ENCODE measurements at places on chromosomes 11 and 22. TPM values are rescaled to one million over a fixed set of nuclear protein-coding genes. Genes with fewer than 3 reads are reported as not detected.

DNA sequence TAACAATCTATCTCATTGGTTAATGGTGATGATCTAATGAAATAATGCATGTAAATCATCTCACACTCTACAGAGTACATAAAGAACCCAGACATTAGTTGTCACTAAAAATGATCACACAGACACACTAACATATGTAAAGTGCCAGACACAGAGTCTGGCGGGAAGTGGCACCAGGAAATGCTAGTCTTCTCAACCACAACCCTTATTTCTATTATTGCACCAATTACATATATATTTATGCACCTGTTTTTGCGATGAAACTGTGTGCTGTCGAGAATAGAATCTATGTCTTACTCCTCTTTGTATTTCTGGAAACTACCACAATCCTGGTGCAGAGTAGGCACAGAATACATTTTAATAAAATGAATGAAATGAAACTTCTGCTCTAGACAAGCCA is 25.9 kb upstream of the POU2AF3 start:
- no peak for DNase-seq

- no peak for DNase-seq
Observed at GRCh38 chr11:36443661-36444060, 66.4 kb downstream of the TRAF6 start.

DNA sequence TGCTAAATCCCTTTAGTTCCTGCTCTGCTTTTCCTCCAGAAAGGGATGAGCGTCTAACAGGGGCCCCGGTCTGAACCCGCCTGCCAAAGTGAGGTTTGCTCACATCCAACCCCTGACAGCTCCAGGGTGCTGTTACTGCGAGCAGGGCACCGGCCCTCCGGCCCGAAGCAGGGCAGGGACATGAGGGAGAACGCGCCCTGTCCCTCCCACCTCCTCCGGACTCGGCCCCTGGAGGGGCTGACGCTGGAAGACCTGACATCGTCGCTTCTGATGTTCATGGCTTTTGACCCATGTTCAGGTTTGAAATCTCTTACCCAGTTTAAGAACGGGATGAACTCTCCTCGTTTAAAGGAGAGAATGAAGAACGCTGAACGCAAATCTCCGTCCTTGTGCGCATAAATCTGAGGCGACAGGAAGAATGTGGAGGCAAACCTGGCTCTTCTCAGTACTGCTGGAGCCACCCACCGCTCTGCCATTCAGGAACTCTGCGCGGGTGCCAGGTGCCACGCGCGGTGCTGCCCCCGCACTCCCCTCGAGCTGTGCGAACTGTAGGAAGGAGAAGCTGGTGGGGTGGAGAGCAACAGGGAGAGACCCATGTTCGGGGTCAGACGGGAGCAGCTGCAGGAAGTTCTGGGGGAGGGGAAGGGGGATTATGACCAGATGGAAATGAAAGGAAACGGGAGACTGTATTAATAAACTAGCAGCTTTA is 826 bp upstream of the EEF1G start:
- no peak for DNase-seq

DNA sequence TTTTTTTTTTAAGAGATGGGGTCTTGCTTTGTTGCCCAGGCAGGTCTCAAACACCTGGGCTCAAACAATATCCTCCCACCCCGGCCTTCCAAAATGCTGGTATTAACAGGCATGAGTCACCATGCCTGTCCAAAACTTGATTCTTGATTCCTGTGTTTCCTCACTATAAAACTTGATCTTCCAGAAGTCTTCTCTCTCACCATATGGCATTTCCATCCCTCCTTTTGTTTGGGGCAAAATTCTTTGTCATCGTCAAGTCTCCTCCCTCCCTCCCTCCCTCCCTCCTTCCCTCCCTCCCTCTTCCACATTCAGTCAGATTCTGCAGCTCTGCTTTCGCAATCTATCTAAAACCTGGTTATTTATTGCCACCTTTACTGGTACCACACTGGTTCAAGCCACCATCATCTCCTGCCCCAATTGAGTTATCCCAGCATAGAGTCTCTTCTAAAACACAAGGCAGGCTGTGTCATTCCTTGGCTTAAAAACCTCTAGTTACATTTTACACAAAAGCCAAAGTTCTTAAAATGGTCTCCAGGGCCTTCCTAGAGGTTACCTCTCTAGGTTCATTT is 65.0 kb upstream of the HORMAD2 start:
- DNase-seq = no peak

GRCh38 chr11:106072804-106073203 is 4.3 kb downstream of the KBTBD3 start:
- DNase-seq = no peak

GRCh38 chr11:128886406-128887124 is 4.6 kb upstream of the KCNJ5 start:
- DNase-seq = no peak

DNA sequence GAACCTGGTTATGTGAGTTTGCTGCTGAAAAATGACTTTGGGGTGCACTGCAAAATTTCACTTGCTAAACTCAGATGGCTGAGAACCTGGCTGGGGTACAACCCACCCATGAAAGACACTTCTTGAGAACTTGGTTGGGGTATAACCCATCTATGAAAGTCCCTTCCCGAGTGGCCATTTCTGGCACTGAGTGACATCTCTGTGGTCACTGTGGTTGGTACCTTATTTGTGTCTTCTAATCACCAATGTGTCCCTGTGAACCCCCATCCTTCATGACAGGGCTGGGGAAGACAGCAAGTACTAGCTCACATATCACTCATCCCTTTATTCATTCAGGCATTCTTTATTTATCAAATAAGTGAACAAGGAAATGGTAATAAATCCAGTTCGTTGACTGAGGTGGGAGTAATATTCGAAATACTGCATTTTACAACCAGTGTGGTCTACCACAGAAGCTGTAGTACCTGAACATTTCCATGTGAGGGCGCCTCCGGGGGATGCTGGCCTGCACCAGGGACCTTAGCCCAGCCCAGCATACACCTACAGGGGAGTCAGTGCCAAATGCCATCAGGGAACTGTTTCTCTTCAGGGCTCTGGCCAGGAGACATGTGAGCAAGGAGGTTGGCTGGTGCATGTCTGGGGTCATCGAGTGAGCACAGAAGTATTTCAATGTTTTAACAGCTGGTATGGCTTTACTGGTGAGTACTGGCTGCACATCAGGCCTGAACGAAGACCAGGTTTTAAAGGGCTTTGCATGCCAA is 122.1 kb downstream of the CSNK2A3 start:
- peak; percentile 76 for DNase-seq

DNA sequence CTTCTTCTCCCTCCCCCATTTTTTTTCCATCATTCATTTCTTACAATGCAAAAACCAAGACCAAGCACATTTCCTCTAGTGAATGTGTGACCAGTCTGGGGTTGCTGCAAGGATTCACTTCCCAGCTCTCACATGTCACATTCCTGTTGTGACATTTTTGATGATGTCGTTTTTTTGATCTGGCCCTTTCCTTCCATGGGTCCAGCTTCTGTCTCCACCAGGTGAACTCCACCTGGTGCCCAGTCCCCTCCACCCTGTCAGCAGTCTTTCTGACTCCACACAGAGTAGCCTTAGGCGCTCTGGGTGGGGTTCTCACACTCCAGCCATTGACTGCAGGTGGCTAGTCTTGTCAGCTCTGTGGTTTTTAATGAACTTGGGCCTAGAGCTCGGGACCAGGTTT is 15.6 kb downstream of the PANX1 start:
- DNase-seq = no peak

- peak; percentile 57 for DNase-seq
Observed at GRCh38 chr11:119964136-119965025, 173.5 kb downstream of the TRIM29 start.

DNA sequence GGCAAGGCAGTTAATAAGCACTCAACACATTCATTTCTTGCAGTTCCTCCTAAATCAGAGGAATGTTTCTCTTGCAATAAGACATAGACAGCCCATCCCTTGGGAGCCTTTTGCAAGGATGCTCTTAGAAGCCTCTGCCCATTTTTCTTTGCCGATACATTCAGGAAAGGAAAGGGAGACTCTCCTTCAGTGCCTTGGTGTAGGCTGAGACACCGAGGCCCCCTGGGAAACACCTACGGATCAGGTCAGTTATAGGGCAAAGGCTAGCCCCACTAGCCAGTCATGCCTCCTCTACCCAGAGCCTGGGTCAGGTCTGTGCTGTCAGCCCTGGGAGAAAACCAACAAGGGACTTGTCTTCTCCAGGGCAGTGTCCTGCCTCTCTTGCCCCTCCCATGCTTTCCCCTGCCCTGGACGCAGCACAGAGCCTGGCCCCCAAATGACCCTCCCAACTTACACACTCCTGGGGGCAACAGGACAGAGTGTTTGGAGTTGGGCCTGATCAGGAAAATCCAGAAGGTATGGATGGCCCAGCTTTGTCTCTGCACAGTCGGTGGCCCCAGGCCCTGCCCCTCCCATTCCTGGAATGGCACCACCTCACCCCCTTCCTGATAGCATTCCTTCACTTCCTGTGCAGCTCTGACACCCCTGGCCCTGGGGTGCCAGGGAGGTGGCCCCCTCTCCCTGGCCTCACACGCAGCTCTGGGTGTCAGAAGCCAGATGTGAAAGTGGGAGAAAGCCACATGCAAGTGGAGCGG is 18.3 kb downstream of the ANKK1 start:
- DNase-seq = no peak

GRCh38 chr11:113675565-113675964 is 30.5 kb downstream of the TMPRSS5 start:
- DNase-seq = no peak

- no peak for DNase-seq
Observed at GRCh38 chr11:79025097-79025496, 415.7 kb downstream of the TENM4 start.

GRCh38 chr11:46564459-46564858 is 29.4 kb downstream of the AMBRA1 start:
- DNase-seq = no peak

DNA sequence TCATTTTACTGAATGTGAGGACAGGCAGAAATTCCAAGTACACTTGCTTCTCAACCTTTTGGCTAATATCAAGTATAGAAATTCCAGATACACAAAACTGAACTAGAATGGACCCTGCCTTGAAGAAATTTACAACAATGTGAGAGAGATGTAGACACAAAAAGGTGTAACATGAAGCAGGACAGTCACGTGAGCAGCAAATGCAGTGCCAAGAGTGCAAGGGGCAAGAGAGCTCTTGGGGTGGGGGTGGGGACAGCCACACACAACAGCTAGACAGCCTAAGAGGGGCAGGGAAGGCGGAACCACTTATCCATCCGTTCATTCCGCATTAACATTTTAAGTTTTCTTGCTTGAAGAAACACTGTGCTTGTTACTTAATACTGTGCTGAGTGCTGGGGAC is 28.9 kb downstream of the PLEKHA7 start:
- DNase-seq = no peak

- no peak for DNase-seq
Observed at GRCh38 chr11:119421941-119422808, 797 bp downstream of the THY1 start.

DNA sequence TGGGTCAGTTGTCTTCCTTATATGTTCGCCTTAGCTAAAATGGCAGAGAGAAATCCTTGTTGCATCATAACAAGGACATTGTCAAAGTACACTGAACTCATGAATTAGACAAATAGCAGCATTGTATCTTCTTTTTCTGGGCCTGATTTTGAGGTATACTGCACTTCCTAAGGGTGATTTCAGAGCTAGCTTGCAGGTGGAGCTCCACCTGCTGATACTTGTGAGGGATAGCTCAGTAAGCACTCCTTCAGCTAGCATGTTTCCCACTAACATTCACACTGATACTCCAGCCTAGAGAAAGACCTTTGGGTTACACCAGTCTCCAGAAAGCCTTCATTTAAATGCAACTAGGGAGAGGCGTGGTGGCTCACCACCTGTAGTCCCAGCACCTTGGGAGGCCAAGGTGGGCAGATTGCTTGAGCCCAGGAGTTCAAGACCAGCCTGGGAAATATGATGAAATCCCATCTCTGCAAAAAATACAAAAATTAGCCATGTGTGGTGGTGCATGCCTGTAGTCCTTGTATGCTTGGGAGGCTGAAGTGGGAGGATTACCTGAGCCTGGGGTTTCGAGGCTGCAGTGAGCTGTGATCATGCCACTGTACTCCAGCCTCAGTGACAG is 29.8 kb downstream of the JAM3 start:
- no peak for DNase-seq

- no peak for DNase-seq
Observed at GRCh38 chr22:45831394-45831793, 145.6 kb downstream of the WNT7B start.

DNA sequence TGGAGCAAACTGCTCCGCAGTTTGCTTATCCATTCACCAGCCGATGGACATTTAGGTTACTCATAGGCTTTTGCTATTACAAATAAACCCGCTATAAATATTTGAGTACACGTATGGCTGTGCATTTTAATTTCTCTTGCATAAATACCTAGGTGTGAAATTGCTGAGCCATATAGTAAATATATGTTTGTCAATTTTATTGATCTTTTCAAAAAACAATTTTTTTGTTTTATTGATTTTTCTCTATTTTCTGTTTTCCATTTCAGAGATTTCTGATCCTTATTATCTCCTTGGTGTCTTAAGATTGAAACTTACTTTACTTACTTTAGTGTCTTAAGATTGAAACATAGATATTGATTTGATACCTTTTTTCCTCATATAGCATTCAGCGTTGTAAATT is 4.5 kb downstream of the ZNF74 start:
- DNase-seq = no peak

DNA sequence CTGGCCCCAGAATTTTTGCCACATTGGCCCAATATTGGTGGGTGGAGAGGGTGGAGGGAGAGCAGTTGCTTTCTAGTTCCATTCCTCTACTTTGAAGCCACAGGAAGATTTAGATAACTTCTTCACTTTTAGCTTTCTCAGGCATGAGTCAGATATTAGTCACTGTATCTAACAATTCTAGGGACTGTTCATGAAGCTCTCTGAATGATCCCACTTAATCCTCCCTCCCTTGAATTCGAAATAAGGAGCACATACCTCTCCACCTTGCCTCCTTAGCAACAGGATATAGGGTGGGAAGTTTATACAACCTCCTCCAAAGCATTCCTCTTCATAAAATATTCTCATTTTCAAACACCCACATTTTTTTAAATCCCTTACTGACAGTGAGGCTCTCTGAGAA is 13.5 kb downstream of the FSHB start:
- DNase-seq = no peak

DNA sequence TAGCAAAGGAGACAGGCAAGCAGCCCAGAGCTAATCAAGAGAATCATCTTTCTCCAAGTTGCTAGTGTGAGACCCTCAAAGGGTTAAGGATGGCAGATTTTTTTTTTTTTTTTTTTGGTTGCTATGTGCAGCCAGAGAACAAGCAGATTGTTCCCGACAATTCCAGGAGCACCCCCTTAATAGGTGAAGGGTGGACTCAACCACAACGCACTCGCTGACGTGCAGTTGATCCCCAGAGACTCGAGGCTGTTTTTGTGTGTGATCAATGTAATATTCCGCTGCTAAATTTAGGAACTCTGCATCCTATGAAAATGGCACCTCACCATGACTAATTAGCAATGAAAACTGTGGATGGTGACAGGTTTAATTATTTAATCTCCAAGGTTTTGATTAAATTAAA is 789.0 kb downstream of the KCNA4 start:
- DNase-seq = no peak

- DNase-seq = no peak
Observed at GRCh38 chr22:29464581-29464980, 15.4 kb upstream of the NEFH start.

Gene RFPL3
- not detected for total RNA-seq

Gene NXPE4
- total RNA-seq = not detected

Gene DDX25
- total RNA-seq = 7.4 TPM

Gene FAT3
- total RNA-seq = 19.1 TPM

Gene UPB1
- total RNA-seq = 0.07 TPM

Data from H9 (cell line).